Esophagus (tissue), 2 donors: ENCODE measurements at places on chromosomes 16 and 17. TPM values are rescaled to one million over a fixed set of nuclear protein-coding genes. Genes with fewer than 3 reads are reported as not detected.

Gene RAMP2
- 13.5 TPM for polyA plus RNA-seq

Gene CNGB1
- 0.06 TPM for polyA plus RNA-seq

Gene TNFRSF13B
- polyA plus RNA-seq: 0.14 TPM

Gene CACNA1G
- 0.06 TPM for polyA plus RNA-seq

Gene LPO
- polyA plus RNA-seq: not detected

Gene KRTAP2-3
- polyA plus RNA-seq: not detected

Gene PERCC1
- polyA plus RNA-seq: not detected

Gene WNT9B
- 0.06 TPM for polyA plus RNA-seq

Gene KRTAP4-4
- polyA plus RNA-seq: not detected

Gene GNAO1
- polyA plus RNA-seq: 0.75 TPM

Gene CD300LB
- 0.11 TPM for polyA plus RNA-seq

Gene CHST5
- 0.13 TPM for polyA plus RNA-seq

Gene LITAFD
- polyA plus RNA-seq: not detected

Gene PIRT
- polyA plus RNA-seq: not detected

Gene PRKCB
- 0.39 TPM for polyA plus RNA-seq

Gene NMRAL1
- 39.8 TPM for polyA plus RNA-seq

Gene ICAM2
- 8.9 TPM for polyA plus RNA-seq

Gene TBC1D3K
- polyA plus RNA-seq: not detected

Gene MMP15
- polyA plus RNA-seq: 2.5 TPM

Gene TEX14
- 0.02 TPM for polyA plus RNA-seq

Gene SARM1
- polyA plus RNA-seq: 3.0 TPM

Gene ADAP2
- polyA plus RNA-seq: 2.4 TPM

Gene PPL
- polyA plus RNA-seq: 561 TPM

Gene CLEC18C
- polyA plus RNA-seq: 0.36 TPM

Gene SDR42E1
- polyA plus RNA-seq: 2.3 TPM

Gene GNGT2
- polyA plus RNA-seq: 1.3 TPM

Gene MPV17L
- 1.0 TPM for polyA plus RNA-seq

Gene SMIM36
- polyA plus RNA-seq: not detected

Gene PITPNM3
- 9.5 TPM for polyA plus RNA-seq

Gene PDIA2
- 0.27 TPM for polyA plus RNA-seq

Gene CES1
- 48.1 TPM for polyA plus RNA-seq

Gene AATK
- polyA plus RNA-seq: 1.1 TPM

Gene IGF2BP1
- polyA plus RNA-seq: not detected

Gene CDK12
- polyA plus RNA-seq: 12.9 TPM

Gene NOD2
- polyA plus RNA-seq: 6.2 TPM

Gene AANAT
- polyA plus RNA-seq: not detected

Gene DHRS7C
- not detected for polyA plus RNA-seq

Gene GRAPL
- 1.5 TPM for polyA plus RNA-seq

Gene TMEM106A
- polyA plus RNA-seq: 2.3 TPM

Gene HOXB9
- polyA plus RNA-seq: 0.02 TPM

Gene HIGD1B
- 2.8 TPM for polyA plus RNA-seq

Gene TRIM25
- polyA plus RNA-seq: 18.2 TPM

Gene PIMREG
- 1.7 TPM for polyA plus RNA-seq

Gene CHST6
- 0.39 TPM for polyA plus RNA-seq

Gene ABCA8
- polyA plus RNA-seq: 2.8 TPM

Gene BICDL2
- 149 TPM for polyA plus RNA-seq

Gene FBRS
- 43.5 TPM for polyA plus RNA-seq

Gene THAP11
- 6.8 TPM for polyA plus RNA-seq

Gene OTOP2
- 0.77 TPM for polyA plus RNA-seq

Gene RHOT1
- 17.7 TPM for polyA plus RNA-seq

Gene KREMEN2
- polyA plus RNA-seq: 1.6 TPM

Gene AOC2
- 0.24 TPM for polyA plus RNA-seq

Gene SSTR5
- polyA plus RNA-seq: 0.05 TPM

Gene RNF112
- polyA plus RNA-seq: 3.7 TPM

Gene HS3ST3B1
- polyA plus RNA-seq: 1.4 TPM

Gene CTRB2
- polyA plus RNA-seq: 0.35 TPM
